ENCODE measurements at places on chromosomes 12 and 14.
A peak's percentile ranks its signal among the peaks of the same experiment; 100 is the strongest.

DNA sequence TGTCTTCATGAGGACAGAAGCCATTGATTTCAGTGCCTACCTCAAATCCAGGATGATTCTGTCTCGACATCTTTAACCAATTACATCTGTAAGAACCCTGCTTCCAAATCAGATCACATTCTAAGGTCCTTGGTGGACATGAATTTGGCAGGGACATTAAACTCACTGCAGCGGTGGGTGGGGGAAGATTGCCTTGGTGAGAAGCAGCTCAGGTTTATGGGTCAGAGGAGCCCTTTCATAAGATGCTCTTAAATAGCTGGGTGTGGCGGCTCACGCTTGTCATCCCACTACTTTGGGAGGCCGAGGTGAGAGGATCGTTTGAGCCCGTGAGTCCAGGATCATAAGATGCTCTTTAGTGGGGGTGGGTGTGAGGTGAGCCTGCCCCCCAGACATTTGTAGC is 42.9 kb downstream of the ELK3 start:
- DNase-seq = no peak

GRCh38 chr12:124550123-124551089 is 17.0 kb downstream of the NCOR2 start:
- no peak for DNase-seq

DNA sequence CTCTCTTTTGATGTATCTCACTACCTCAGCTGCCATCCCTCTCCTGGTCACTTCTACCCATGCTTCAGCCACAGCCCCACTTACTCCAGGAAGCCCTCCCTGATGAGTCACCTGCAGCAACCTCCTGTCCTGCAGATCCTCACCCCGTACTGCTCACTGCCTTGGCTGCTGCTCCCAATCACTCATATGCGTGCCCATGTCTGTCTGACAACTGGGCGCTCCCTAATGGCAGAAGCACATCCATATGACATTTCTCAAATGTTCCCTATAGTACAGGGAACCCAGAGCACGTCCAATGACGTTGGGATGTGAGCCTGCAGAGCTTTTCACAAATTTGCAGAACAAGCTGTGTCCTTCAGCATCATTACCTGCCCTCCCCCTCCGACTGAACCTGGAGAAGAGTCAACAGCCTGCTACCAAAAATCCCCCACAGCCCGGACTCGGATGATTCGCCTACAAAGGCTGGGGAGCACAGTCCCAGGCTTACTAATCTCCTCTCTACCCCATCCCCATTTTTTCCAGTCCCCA is 90.0 kb downstream of the SINHCAF start:
- no peak for DNase-seq

DNA sequence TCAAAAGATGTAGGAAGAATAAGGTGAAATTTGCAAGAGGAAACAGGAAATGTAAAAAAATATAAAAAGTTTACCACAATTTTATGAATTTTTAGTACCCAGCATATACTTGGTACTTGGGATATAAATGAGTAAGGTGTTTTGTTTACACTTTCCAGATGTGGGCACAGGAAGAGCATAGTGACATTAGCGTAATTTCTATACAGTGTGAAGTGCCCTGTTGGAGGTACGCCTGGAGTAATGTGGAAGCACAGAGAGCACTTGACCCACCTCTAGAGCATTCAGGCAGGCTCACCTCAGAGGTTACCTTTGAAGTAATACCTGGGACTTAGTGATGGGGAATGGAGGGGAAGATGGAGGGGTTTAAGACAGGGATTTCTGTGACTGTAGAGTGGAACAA is 89.5 kb downstream of the AEBP2 start:
- no peak for DNase-seq

DNA sequence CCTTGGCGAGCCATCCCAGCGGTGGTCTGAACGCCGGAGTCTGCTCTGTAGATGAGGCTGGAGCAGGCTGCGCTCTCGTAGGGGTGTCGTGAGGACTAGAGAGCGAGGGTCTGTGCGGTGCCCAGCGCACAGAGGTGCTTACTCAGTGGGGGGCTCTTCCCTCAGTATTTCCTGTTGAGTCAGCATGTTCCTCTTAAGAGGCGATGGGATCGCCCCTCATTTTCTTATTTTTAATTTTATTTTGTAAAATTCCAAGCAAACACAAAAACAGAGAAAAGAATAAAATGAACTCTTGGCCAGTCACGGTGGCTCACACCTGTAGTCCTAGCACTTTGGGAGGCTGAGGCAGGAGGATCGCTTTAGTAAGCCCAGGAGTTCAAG is 40.8 kb upstream of the BCL7A start:
- DNase-seq = no peak

- DNase-seq = no peak
Measured at GRCh38 chr12:40569626-40570179, 122.5 kb upstream of the CNTN1 start.

DNA sequence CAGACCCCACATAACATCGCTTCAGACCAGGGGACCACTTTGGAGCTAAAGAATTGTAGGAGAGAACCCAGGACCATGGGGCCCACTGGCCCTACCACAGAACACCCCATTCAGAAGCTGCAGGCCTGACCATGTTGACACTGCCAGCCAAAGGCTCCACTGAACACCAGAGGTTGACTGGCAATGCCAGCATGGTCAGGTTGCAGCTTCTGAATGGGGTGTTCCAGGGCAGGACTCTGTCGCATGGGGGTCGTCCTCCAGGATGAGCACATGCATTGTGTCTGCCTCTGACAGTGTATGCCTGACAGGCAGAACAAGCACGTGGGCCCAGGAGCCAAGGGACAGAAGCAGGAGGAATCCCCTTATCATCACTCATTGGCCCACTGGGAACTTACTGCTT is 34.1 kb downstream of the DIO3 start:
- DNase-seq = no peak

GRCh38 chr14:24368562-24369252 is 723 bp downstream of the NFATC4 start:
- DNase-seq = peak; percentile 21
